ENCODE measurements at places on chromosomes 13 and 19.

DNA sequence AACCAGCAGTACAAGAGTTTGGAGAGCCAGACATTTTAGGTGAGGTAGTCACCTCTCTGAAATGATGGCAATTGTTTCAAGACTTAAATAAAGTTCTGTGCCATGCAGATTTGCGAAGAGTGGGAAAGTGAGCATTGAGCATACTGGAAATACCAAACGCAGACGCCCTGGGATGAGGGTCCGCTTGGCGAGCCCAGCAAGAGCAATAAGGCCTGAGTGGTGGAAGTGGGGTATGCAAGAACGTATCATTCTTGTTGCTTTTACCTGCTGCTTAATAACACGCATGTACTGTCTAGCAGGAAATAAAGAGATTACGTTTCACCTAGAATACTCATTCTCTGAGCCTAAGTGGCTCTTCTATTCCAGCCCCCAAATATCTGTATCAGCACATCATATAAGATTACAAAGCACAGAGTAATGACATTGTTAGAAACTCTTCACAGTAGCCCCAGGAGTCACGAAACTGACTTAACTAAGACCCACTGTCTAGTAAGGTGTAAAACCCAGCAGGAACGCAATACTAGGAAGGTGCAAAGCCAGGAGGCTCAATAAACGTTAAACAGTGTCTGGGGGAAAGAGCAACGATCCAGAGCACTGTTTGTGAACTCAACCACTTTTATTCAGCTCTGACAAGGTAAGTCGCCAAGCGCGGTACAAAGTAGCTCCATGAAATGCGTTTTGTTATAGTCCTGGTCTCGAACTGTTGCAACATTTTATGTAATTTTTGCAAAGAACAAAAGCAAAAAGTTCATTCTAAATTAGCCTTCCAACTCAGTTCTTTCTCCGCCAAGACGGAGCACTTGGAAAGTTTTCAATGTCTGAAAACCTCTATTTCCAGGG is 1.2 kb downstream of the RCBTB2 start:
- DNase-seq: no peak

GRCh38 chr19:44658069-44658733 is 13.1 kb upstream of the CEACAM19 start:
- no peak for DNase-seq

DNA sequence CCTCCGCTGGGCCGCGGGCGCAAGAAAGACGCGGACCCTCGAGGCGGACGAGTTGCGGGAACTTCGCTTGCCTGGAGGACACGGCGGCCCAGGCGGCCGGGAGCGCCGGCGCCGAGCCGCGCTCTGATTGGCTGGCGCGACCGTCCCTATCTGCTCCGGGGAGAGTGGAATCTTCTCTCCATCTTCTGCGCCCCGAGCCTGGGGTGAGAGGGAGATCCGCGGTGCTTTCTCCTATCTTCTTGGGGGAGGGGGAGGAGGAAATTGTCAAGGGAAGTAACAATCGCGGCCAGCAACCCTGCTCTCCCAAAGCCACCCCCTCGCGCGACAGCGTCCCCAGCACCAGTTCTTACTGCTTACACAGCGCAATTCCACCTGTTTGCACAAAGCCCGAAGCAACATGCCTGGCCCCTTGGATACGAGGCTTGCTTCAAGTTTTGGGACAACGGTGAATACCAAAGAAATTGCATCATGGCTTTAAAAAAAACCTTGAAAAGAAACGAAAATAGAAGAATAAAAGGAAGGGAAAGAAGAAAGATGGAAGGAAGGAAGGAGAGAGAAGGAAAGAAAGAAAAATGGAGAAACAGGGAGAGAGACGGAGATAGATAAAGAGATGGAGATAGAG is 4.8 kb downstream of the SOX21 start:
- no peak for DNase-seq

- DNase-seq: no peak
Observed at GRCh38 chr13:63855457-63856118, 2439.9 kb upstream of the PCDH20 start.

DNA sequence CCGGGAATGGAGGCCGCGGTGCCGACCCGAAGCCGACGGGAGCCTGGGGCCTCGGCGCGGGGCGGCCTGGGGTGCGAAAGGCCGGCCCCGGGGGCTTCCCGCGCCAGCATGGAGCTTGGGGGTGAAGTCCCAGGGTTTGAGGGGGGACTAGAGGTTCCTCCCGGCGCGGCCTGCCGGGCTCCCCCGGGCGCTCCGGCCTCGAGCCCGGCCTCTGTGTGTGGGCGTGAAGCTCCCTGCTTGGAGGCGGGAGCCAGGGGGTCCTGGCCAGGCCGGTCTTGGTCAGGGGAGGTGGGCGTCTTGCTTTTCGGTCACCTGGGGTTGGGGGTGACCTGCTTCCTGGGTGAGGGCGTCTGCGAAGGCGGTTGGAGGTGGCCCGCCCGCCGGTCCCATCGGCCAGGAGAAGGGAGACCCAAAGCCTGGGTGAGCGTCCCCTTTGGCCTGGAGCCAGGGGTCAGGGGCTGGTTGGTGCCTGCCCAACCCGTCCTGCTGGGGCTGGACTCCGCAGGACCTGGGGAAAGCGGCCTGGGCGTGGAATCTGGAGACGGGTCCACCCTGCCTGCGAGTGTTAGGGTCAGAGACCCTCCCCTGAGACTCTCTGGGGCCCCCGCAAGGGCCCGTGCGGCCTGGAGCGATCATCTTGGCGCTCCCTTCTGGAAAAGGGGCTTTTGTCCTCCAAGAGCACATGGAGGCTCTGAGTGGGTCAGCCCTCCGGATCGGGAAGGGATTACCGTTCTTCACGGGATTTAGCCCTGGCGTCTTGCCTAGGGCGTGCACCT is 535 bp downstream of the BSG start:
- DNase-seq: no peak

Measured in stimulated activated CD4-positive, alpha-beta T cell treated with anti-CD3 and anti-CD28 coated beads, TNF-alpha, amount 100 ng/mL, for 1 hour (primary cell).